NCI-H1092 (cell line): ENCODE measurements at places on chromosomes 16 and 17.

DNA sequence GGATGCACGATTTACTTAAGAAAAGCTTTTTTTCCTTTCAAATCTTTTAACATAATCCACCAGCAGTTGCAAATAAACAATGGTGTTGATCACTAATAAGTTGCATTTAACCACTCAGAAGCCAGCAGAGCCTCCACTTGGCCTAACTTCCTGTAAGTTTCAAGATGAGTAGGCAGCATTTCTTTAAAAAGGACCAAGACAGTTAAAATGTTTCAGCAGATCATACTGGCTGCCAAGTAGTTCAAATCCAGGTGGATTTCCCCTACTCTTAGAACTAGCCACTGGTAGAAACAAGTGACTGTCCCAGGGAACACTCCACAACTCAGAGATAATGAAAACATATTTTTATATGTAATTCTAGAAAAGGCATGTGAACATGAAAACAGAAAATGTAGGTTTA is 17.0 kb upstream of the RFFL start:
- no peak for DNase-seq

DNA sequence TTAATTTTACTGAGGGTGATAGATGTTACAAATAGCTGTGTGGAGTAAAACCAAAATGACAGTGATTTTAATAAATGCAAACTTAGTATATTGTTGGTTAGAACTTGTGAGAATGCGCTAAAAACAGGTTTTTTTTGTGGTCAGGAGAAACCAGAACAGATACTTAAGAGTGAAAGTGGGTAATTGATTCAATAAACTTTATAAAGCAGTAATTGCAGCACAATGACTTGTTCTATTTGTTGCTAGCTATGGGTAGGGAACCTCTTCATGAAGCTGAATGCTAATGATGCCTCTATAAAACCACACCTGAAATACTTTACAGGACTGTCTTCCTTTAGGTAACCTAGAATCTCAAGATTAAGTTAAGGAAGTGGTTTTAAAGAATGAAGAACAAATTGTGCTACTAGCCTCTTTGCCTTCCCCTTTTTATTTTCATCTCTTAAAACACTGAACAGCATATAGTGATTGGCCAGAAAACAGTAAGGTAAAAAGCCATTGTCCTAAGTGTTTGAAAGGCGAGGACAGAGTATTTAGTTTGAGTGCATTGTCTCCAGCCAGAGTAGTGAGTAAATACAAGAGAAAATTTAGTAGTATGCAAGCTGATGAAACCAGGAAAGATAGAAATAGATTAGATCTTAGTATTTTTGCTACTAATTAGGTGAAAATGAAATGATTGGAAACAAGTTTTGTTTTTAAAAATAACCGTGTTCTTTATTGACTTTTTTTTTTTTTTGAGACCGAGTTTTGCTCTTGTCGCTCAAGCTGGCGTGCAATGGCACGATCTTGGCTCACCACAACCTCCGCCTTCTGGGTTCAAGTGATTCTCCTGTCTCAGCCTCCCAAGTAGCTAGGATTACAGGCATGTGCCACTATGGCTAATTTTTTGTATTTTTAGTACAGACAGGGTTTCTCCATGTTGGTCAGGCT is 6.0 kb downstream of the GGNBP2 start:
- DNase-seq = no peak

GRCh38 chr16:58451945-58452401 is 48.0 kb upstream of the NDRG4 start:
- DNase-seq = no peak

GRCh38 chr17:28029044-28029443 is 13.4 kb upstream of the NLK start:
- DNase-seq = no peak

GRCh38 chr16:83343935-83344366 is 463.8 kb upstream of the HSBP1 start:
- no peak for DNase-seq

- no peak for DNase-seq
Observed at GRCh38 chr16:14449334-14449733, 180.7 kb downstream of the PARN start.

- no peak for DNase-seq
Observed at GRCh38 chr17:82881900-82882714, 42.3 kb upstream of the ZNF750 start.

DNA sequence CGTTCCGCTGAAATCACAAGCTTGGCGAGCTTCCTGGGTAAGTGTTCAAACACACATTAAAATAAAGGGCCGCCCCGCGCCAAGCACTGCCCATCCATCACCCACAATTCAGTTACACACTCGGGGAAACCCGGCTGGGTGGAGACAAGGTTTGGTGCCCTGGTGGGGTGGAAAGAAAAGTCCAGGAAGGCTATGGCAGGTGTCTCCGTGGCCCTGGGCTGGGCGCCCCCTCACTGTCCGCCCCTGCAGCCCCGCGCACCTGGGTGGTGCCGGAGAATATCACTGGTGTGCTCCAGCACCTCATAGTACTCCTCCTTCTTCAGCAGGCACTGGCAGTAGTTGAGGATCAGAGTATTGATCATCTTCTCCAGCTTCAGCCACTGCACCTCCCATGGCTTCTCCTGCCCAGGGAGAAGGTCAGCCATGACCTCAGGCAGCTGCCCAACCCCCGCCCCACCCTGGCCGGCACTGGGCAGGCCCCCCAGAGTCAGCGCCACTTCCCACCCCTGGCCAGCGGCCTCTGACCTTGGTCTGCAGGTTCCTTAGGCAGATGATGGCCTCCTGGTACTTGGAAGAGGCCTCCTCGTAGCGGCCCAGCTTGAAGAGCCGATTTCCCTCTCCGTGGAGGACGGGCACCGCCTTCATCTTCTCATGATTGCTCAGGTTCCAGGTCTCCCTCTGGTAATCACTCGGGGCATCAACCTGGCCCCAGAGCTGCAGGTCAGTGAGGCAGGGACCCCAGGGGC is 8.4 kb downstream of the AIPL1 start:
- DNase-seq = no peak

- DNase-seq = peak; percentile 34
Observed at GRCh38 chr17:45131616-45132319, 547 bp downstream of the PLCD3 start.

GRCh38 chr17:45222996-45223538 is 1.4 kb downstream of the FMNL1 start:
- no peak for DNase-seq

DNA sequence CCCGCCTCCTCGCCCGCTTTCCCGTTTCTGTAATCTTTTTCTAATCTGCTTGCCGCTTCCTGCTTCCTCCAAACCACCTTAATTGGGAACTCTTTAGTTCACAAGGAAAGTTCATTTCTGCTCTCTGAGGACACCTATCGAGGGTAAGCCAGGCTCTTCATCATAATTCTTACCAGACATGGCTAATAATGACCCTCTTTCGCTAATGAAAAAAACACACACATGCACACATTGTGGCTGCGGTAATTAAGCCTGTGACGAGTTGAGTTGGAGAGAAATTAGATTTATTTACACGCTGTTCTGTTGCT is 100.6 kb downstream of the ZNF423 start:
- DNase-seq = no peak

DNA sequence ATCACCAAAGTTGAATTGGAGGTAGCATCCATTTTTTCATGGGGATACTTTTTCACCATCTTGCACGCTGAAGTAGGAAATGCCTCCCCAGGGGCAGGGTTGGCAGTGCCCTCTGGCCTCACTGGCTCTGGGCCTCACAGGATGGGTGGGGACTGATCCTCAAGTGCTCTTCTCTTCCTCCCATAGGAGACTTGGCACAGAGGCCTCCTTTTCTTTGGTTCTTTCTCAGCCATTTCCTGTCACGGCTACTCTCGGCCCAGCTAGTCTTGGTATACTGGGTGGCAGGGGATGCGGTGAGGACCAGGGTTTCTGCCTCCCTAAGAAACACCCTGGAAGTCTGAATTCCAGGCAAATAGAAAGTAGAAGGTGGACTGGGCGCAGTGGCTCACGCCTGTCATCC is 58.2 kb downstream of the PECAM1 start:
- DNase-seq = no peak

DNA sequence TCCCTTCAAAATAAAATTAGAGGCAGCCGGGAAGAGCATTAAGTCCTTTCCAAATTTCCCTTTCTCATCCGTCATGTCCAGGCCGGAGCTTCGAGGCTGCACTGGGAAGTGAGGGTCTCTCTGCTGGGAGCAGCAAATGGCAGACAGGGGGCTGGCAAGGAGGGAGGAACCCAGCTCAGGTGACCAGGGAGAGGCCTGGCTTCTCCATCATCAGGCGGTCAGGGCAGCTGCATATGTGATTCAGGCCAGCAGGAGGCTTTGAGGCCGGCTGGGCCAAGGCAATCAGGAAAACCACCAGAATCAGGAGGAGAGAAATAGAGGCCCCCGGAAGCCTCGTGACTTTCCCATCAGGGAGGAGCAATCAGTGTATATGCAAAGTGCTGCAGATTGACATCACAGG is 85.0 kb upstream of the RPL38 start:
- DNase-seq = no peak

- no peak for DNase-seq
Observed at GRCh38 chr16:86343027-86343795, 167.1 kb upstream of the FOXF1 start.

DNA sequence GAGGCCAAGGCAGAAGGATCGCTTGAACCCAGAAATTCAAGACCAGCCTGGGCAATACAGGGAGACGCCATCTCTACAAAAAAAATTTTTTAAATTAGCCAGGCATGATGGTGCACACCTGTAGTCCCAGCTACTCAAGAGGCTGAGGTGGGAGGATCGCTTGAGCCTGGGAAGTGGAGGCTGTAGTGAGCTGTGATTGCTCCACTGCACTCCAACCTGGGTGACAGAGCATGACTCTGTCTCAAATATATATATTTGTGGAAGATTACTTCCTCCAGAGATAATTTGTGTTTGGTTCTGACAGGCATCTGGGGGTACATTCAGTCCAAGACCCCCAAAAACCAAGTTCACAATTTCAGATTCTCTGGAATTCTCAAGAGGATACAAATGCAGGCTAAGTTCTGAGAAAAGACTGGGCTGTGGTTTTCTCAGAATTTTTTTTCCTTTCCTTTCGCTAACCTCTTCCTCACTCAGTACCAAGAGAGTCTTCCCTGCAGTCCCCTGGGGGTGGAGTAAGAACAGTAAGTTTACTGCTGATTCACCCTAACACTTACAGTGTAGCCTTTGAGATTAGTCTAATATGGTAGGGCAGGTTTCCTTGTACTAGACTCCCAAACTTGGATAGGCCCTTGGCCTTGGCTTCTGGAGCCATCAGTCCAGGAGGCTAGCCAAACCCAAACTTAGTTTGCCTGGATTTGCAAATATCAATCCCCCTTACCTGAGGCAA is 15.1 kb downstream of the GSDMB start:
- no peak for DNase-seq

GRCh38 chr16:50428116-50428515 is 59.3 kb upstream of the BRD7 start:
- no peak for DNase-seq

- DNase-seq = no peak
Observed at GRCh38 chr17:48634493-48635208, 8.5 kb upstream of the HOXB9 start.

DNA sequence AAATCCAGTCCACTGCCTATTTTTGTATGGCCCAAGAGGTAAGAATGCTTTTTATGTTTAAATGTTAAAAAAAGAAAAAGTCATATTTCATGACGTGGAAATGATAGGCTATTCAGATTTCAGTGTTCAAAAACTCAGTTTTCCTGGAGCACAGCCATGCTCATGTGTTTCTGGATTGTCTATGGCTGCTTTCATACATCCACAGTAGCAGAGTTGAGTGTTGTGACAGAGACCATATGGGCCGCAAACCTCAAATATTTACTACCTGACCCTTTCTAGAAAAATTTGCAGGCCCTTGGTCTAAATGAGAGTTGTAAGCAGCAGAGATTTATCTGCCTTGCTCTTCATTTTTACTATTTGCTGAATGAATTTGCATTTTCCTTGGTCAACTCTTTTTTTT is 264.1 kb downstream of the CBLN1 start:
- no peak for DNase-seq

- DNase-seq = no peak
Observed at GRCh38 chr17:81648013-81648706, 8.2 kb downstream of the PDE6G start.

- DNase-seq = no peak
Observed at GRCh38 chr17:2371183-2372130, 29.4 kb downstream of the MNT start.

DNA sequence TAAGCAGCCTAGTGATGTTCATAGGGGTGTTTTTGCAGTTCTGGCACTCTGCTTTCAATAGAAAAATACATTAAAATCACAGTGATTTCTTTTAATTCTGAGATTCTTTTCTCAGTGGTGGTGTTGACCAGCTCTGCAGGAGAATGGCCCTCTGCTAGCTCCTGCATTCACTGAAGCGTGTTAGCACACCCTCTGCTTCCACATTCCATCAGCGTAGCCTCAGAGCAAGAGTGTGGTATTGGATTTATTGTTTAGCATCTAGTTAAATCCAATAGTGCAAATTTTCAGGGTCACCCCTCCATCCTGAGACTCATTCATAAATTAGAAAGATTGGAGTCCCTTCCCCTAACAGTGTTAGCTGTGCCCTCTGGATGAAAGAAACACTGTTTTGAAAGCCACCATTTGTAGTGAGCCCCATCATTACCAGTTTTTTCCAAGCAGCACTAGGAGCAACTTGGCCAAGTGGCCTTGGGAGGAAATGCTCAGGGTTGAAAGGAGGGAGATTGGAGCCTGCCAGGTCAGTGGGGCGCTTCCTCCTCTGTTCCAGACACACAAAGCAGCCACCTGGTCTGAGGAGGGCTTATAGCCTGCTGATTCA is 45.7 kb downstream of the B9D1 start:
- no peak for DNase-seq

GRCh38 chr17:76888661-76889060 is 20.5 kb downstream of the MGAT5B start:
- DNase-seq = no peak

- no peak for DNase-seq
Observed at GRCh38 chr16:8858994-8859912, 9.6 kb downstream of the CARHSP1 start.

DNA sequence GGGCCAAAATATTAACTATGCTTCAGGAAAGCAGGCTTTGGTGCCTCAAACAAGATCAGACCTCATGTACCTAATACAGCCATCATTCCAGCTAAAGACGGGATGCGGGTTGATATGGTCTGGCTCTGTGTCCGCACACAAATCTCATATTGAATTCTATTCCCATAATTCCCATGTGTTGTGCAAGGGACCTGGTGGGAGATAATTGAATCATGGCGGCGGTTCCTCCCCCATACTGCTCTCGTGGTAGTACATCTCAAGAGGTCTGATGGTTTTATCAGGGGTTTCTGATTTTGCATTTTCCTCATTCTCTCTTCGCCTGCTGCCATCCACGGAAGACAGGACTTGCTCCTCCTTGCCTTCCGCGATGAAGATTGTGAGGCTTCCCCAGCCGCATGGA is 19.1 kb upstream of the CHST6 start:
- DNase-seq = no peak
